Prostate gland (tissue), 2 donors: ENCODE measurements at places on chromosomes 6 and 20.

DNA sequence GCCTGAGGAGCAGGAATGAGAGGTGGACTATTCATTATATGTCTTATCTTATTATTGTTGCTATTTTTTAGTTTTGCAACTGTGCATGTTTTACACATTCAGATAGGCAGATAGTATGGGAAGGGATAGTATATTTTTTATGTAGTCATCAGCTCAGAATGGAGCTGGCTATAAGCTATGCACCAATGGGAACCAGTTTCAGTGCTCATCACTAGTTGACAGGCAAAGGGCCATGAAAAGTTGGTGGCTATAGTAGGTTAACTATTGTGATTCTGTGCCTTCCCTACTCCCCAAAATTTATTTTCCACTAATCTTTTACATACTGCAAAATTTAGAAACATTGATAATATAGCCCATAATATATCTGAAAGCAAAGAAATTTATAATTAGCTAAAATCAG lies 5.3 kb upstream of the UBD start:
- no peak for DNase-seq

DNA sequence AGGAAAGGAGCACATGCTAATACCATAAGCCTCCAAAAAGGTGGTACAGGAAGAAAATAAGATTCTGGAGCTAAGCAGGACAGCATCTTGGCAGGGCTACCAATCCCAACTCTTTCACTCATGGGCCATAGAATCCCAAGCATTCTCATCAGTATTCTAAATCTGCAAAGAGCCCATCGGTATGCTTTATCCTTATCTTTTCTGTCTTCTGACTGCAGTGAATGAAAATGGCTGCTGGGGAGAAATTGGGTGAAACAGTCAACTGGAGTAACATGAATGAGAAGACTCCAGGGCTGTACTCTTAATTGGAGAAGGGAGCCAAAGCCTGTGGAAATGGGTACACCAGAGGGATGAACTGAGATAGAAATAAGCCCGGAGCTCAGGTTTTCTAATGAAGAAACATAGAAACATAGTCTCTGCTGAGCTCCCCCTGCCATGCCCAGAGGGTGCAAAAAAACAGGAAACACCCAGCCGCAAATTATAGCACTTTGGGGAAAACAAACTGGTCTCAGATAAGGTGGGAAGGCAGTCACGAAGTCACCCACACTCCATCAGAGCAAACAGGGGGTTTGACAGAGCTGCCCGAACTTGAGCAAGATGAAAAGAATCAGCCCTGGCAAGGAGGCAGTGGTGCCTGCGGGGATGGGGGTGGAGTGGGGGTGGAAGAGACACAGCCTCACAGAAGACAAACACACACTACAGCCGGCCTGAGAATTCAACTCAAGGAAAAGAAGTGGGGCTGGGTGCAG lies 35.4 kb upstream of the E2F3 start:
- DNase-seq, result no peak

GRCh38 chr6:134249239-134249758 lies 68.6 kb downstream of the SGK1 start:
- no peak for DNase-seq

DNA sequence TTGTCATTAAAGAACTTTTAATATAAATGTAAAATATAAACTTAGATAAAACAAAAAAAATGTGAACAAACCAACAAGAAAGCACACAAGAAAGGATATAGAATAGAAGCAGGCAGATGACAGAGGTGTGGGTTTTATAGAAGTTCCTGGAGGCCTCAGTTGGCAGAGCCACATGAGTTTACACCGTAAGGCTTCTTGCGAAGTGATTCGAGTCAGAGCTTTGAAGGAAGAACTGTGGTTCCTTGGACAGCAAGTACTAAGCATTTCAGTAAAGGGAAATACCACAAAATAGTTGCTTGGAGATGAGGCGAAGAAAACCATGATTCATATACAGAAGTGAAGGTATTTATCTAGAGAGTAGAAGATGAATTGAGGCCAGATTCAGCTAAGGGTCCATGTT lies 207.9 kb upstream of the EYA4 start:
- no peak for DNase-seq

DNA sequence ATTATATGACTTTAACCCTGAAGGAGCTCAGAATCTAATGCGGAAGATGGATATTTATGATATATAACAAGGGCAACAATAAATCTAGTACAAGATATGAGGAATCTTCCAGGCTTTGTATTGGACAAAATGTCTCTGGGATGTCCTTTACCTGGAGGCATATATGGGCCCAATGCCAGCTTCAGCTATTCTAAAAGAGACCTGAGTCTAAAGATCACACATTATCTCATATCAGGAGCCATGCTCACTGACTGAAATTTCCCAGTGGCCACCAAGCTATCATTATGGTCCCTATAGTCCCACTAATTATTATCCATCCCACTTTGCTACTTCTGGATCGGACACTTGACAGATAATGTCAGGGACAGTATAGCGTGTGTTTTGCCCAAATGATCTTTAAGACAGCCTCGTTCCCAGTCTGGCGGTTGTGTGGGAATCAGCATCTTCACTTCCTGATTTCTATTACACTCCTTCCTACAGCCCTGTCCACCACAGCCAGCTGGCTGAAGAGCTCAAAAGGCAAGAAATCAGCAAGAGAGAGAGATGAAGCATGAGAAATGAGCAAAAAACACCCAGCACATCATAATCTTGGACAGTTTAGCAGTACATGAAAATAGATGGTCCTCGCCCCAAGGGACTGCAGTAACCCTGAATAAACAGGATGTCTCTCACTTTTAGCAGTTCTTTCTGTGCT lies 34.9 kb downstream of the KLHL31 start:
- no peak for DNase-seq

GRCh38 chr6:51277474-51277873 lies 458.8 kb downstream of the TFAP2B start:
- no peak for DNase-seq

GRCh38 chr20:53750827-53751619 lies 157.4 kb upstream of the ZNF217 start:
- peak; percentile 59 for DNase-seq

DNA sequence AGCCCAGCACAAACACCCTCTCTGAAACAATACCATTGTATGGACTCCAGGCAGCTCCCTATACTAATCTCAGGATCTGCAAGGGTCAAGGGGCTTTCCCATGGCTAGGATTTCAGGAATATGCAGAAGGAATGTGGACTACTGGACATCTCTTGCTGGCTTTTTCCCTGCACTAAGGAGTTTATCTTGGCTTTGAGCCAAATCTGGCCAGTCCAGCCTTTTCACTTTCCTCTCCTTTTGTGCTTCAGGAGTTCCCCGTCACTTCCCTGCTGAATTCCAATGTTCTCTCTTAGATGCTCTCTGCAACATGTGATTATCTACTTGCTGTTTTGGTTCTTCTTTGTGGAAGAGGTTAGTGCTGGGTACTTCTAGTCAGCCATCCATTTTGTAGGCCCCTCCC lies 568.2 kb downstream of the HDGFL1 start:
- no peak for DNase-seq

DNA sequence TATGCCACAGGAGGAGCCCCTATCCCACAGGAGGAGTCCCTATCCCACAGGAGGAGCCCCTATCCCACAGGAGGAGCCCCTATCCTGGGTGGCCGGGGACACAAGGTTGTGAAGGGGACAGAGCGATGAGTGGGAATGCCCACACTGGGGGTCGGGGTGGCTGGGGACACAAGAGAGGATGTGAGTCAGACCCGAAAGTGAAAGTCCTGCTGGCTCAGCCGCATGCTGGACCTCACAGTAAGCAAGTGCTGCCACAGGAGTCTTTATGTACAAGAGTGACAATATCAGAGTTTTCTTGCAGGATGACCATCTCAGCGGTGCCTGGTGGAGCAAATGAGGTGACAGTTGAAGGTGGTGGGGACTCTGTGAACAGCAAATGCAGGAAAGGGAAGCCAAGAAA lies 93.7 kb downstream of the PSMB1 start:
- DNase-seq, result no peak

GRCh38 chr6:43799551-43800297 lies 29.7 kb downstream of the VEGFA start:
- no peak for DNase-seq

- DNase-seq, result peak; percentile 24
Measured at GRCh38 chr6:36120539-36120938, 9.8 kb upstream of the MAPK13 start.

DNA sequence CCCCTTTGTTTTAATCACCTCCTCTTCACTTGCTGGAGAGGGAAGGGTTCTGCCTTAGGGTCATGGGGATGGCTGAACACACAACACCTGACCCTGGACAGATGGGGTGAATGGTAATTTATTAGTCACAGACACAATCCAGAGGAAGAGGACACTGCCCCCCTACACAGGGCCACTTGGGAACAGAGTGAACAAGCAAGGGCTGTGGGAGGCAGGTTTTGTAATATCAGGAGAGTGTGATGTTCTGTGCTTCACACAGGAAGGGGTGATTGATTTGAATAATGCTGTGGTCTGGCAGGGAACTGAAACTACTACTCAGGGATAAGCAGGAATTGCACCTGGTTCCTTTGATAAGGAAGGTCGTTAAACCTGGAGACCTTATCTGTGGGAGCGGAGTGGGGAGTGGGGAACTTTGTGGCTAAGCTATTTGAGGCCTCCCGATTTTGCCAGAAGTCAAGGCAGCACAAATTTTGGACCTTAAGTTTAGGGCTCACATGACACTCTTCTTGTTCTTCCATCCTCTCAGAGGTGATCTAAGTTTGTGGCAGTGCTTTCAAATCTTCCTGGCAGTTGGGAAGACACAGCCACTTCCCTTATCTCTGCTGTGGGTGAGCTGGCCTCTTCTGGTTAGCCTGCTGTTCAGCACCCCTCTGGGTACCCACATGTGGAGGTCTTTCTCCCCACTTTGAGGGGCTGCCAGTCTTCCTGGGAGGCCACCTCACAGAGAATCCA lies 77.8 kb downstream of the CD164 start:
- DNase-seq, result no peak

DNA sequence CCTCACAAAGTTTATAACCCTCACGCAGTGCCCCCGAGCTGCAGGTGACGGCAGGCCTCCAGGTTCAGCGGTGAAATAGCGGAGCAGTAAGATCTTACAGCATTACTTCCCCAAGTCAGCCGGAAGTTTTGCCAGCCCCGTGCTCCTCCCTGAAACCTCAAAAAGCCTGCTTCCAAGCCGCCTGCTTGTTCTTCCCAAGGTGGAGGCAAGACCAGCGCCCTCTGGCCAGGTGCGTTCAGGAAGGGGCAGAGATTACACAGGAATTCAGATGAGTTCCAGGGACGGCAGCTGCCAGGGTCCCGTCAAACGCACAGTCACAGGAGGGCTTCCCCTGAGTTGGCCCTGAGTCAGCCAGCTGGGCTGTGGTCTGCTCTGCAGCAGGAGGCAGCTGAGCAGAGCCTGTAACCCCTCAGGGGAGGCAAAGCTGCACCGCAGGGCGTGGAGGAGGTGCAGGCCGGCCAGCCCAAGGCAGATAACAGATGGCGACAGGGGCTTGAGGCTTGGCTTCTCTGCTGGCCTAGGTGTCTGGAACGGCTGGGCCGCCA lies 124.1 kb upstream of the RPS6KA2 start:
- no peak for DNase-seq

DNA sequence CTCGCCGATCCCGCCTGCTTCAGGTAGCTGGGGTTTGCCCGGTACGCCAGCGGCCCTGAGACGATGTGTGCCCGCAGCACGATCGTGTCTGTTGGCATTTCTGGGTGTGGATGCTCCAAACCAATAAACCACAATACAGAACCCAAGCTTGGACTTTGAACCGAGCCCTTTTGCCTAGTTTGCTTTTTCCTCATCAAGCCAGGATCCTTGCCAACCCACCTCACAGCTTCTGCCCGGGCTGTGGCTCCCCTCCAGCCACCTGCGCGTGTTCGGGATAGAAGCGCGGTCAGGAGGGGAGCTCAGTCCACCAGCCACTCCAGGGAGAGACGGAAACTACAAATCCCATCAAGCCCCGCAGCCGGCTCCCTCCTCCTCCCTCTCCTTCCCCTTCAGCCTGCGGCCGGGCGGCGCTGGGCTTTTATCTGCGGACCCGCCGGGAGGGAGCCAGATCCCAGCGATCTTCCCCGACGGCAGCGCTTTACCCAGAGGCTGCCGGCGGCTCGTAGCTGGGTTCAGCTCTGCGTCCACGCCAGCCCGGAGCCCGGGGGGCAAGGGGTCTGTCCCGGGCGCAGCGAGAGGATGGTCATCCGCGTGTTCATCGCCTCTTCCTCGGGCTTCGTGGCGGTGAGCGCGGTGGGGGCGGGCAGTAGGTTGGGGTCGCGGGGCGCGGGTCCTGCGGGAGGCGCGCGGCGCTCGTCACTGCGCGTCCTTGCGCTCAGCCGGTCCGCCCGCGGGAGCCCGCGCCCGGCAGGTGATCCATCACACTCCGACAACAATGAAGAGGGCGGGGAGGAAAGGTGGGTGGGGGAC lies at the start of gene SH3BGRL2:
TSS of gene SH3BGRL2 (plus strand) at position 447 of the 810 bp plus-strand sequence. CDS start at position 580, 133 bp downstream.
- DNase-seq, result peak; percentile 71

DNA sequence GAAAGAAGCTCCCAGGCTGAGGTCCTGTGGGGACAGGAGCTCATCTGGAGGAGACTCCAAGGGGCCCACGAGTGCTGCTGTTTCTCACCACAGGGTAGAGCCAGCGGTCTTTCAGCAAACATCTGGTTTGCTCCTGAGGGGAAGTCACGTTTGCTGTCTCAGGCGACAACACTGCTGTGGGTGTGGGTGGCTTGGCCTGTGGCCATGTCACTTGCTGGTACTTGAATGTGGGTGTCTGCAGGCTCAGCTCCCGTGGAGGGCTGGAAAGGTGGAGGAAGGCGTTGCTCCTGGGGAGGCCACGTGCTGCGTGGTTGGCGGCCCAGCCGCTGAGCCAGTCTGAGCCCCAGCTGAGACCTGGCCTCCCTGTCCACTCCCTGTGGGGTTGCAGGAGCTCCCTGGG lies 52.8 kb upstream of the MPC1 start:
- DNase-seq, result no peak

DNA sequence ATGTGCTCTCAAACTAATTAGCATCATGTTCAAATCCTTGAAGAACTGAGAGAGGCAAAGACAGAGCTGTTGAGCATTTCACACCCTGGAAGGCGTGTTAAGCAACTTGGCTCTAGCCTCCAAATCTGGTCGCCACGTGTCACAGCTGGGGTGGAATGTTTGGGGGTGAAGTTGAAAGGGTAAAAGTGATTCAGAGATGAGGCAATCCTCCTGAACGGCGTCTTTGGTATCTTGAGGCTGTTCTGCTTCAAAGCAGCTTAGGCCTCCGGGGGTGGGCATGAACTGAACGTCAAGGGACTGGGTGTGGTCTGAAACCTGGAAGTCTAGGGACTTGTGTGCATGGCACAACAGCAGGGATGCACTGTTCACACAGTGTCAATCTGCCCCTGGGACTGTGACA lies 62.3 kb downstream of the TRAM2 start:
- DNase-seq, result no peak

- DNase-seq, result no peak
Measured at GRCh38 chr20:64064145-64064698, 1.2 kb downstream of the TCEA2 start.

DNA sequence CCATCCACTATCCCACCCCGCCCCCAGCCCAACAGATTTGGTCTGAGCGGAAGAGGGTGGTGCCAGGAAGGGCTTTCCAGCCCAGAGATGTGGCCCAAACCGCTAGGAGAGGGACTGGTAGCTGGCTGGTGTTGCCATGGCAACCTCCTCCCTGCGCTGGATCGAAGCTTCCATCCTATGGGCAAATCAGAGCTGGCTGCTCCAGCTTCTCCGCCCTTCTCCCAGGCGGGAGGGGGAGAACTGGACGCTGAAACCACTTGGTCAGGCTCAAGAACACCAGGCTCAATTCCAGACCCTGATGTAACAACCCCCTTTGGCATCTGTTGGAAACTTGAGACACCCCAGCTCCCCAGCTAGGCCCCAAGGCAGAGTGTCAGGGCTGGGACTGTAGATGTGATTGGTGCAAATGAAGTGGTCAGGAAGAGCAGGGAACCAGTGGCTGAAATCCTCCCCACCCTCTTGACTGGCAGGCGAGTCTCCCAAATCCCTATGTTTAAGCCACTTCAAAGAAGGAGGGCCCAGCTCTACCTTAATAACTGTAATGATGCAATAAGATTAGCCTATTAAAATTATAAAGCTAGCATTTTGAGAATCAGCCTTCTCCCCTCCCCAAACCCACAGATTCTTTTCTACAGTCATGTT lies 4.2 kb downstream of the RIMS4 start:
- DNase-seq, result no peak
